ENCODE measurements at places on chromosomes 2 and 18.

DNA sequence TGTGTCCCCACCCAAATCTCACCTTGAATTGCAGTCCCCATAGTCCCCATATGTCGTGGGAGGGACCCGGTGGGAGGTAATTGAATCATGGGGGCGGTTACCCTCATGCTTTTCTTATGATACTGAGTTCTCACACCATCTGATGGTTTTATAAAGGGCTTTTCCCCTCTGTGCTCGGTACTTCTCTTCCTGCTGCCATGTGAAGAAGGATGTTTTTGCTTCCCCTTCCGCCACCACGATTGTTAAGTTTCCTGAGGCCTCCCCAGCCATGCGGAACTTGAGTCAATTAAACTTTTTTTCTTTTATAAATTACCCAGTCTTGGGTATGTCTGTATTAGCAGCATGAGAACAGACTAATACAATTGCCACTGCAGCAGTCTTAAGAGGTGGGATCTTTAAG, 134.9 kb downstream of the LTBP1 start:
- DNase-seq, result no peak

- DNase-seq, result no peak
These were observed 19.1 kb upstream of the ACMSD start for GRCh38 chr2:134819334-134819733.

DNA sequence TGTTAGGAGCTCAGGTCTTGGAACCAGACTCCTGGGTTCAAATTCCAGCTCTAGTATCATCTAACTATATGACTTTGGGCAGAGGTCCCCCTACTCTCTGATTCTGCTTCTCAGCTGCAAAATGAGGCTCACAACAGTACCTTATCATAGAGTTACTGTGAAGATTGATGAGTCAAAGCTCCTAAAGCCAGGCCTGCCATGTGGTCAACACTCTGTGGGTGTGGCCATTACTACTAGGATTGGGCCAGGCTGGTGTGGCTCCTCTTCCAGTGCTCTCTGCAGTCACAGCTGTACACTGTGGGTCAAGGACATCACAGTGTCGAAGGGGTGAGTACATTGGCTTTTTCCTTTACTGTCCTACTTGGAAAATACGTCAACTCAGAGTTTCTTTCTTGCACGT, 22.6 kb downstream of the CAPN13 start:
- no peak for DNase-seq

DNA sequence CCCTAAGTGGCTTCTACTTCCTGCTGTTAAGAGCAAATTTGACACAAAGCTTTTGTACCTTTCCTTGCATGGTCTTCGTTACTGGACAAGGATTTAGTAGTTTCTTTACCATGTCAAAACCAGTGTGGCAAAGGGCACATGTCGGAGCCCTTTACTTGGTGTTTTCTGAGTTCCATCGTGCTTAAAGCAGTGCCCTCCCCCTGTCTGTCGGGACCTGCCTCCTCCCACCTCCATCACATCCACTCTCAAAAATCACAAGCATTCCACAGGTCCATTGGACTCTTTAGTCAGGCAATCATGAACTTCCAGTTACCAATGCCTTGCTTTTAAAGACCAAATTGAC, 763 bp downstream of the CCDC141 start:
- DNase-seq, result no peak

DNA sequence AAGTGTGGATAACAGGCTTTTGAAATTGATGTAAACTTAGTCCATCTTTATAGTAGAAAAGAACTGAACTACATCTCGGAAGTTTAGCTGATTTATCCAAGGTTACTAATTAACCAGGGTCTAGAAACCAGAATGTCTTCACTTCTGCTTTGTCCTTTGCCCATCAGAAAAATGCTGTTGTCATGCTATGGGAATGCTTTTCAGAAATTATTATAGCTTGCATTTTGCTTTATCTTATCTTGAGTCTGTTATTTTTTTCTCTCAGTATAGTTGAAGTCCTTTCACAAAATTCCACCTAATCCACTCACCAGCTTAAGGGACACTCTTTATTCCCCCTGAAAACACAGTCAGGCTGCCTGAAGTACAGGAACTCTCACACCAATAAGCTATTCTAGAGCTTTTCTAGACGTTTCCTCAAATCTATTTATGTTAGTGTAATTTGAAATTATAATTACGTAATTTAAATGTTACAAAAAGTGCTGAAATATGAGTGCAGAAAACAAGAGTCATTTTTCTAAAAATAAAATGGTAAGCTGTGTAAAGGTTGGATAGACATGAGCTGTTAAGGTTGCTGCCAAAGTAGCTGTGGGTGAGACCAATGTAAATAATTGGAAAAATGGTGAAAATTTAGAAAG, 456.3 kb downstream of the TGIF1 start:
- no peak for DNase-seq

GRCh38 chr2:1801541-1801940, 57.2 kb upstream of the PXDN start:
- no peak for DNase-seq

GRCh38 chr2:209913786-209914345, 88.6 kb upstream of the RPE start:
- DNase-seq, result no peak

DNA sequence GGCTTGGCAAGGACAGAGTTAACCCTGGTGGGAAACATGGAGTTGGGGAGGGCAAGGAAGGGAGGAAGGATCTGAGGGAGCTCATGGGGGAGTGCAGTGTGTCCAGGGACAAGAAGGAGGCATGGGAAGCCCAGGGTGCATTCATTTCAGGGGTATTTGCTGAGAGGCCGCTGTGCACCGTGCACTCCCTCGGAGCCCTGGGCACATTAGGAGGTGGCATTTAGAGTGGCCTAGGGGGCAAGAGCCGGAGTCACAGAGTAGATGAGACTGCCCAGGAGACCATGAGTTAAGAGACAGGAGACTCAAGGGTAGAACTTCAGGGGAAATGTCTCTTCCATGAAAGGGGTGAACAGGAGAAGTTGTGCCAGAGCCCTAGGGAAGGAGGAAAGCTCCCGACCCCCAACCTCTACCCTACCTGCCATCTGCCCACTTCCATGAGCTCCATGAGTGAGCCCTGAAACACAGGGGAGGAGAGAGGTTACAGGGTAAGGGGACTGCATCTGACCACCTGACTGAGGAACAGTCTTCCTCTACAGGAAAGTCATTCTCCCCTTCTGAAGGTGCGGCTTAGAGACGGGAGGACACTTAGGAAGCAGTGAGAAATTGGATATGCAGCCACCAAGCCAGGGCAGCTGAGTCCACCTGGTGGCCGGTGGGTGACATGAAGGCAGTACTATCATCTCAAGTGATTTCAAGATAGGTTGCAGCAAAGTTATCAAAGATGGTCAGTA, 58.5 kb upstream of the COPS8 start:
- no peak for DNase-seq

DNA sequence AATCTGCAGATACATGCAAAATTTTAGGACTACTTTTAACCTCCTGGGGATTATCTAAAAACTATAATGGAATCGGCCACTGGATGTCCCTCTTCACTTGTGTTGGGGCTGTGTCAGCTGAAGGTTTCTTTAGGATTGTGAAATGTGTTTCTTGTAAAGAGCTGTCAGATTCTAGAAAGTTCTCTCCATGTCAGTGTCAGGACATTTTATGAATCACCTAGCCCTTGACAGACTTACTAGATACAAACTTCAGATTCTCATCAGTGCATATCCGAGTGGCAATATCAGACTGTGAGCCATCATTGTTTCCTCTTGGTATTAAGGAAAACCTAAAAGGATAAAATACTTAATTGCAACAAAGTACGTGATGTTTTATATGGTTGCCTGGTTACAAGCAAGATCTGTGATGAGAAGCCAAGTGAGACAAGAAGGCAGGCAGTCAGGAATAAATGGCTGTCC, 107.3 kb downstream of the CPS1 start:
- no peak for DNase-seq

DNA sequence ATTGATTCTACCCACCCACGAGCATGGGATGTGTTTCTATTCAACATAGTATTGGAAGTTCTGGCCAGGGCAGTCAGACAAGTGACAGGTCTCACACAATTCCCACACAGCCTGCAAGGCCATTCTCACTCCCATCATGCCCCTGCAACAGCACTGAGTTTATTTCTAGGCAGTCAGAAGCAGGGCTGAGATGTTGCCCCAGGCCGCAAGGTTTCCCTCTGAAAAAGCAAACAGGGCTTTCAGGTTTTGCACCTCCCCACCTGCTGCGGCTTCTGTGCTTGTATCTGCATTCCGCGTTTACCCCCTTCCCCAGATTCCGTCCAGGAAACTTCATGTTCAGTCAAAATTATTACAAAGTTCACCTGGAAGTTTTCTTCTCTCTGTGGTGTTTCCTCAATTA, 9.4 kb upstream of the TACR1 start:
- no peak for DNase-seq

DNA sequence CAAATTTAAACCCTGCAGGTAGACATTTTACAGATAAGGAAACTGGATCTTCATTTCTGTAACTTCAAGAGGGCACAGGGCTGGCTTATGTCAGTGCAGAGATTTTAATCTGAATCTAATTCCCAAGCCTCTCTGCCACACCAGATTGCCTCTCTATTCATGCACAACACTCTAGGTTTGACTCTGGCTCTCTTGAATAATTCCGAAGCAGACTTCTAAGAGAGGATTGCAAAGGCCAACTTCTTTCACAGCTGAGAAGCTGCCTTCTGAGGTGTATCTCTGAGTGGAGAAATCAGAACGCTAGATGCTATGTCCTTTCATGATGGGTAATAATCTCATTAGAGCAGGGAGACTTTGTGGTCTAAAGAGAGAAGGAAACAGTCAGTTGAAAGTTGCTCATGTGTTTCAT, 20.1 kb upstream of the MGAT5 start:
- DNase-seq, result no peak

DNA sequence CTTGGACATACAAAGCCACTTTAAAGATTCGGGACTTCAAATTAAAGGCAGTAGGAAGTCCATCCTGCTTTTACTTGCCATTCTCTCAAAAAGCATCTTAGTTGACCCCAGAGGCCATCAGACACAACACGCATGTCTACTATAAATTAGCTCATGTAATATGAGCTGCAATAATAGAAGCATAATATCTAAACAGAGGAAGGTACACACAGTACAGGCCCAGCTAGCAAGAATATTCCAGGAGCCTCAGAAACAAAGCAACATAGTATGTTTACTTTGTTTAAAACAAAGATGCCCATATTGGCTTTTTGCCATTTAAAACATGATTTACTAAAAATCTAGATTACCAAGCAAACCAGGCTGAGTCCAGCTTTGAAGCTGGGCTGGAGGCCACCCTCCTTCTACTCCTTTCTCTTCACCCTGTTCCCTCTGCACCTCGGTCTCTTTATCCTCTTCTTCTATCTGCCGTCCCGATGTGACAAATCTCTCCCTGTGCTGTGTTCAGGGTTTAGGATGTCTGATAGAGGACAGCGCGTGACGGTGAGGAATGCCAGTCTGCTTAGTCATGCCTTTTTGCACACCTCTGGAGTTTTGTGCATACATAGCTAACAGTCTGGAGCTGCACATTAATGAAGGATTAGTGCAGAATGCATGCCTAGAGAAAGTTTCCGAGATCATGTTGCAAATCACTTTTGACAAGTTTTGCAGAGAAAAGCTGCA, 28.2 kb downstream of the DTNA start:
- no peak for DNase-seq

- no peak for DNase-seq
These were observed 837 bp upstream of the ACSL3 start for GRCh38 chr2:222859786-222860612.

GRCh38 chr2:157488877-157489276, 45.0 kb upstream of the CYTIP start:
- DNase-seq, result no peak

DNA sequence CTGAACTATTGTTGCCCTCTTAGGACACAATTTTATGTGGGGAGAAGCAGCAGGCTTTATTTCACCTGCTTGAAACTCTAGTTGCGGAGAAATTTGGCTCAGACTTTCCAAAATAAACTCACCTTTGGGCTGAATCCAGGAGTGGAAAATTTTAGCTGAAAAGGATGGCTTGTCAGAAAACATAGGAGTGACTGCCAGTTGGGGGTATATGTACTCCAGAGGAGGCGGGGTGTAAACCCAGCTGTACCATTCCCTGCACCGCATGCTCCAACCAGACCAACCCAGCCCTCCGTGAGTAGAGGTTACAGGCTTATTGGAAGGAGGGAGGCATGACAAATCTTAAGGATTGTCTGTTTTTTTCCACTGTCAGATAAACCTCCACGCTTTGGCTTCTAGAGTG, 53.8 kb downstream of the PRKCE start:
- DNase-seq, result no peak

GRCh38 chr2:10941383-10941782, 29.6 kb downstream of the KCNF1 start:
- DNase-seq, result no peak

GRCh38 chr18:78558101-78558810, 421.4 kb upstream of the SALL3 start:
- no peak for DNase-seq

DNA sequence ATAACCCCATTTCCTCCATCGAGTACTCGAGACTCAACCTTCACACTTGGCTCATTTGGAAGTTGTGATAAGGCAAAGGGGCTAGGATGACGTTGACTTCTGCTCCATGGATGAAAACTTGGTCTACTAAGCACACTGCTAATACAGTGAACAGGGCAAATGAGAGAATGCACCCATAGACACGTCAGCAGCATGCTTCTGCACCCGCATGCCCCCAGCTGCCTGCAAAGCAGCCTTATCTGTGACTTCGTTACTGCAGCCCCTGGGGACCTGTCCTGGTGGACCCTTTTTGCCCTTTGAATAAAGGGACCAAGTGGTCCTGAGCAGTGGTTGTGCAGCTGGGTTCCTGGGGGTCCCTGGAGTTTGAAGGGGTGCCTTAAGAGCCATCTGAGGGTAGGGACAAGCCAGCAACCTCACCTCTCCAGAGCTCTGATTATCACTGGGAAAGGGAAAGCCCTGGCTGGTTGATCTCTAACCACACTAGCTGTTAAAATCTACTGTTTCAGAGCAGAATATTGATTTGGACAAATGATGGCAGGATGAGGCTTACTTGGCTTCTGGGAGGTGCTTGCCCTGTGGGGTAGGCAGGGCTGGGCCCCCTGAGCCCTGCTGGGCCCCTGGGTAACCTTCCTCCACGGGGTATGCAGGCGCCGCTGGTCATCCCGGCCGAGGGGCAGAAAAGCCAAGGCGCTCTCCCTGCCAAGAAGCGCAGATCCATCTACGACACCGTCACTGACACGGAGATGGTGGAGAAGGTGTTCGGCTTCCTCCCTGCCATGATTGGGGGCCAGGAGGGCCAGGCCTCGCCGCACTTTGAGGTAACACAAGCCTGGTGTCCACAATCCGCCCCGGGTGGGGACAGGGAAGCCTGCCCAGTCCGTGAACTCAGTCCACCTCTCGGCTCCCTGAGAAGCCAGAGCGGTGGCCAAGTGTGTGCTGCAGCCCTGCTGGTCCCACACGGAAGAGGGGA, 37.6 kb upstream of the GPR17 start:
- no peak for DNase-seq

DNA sequence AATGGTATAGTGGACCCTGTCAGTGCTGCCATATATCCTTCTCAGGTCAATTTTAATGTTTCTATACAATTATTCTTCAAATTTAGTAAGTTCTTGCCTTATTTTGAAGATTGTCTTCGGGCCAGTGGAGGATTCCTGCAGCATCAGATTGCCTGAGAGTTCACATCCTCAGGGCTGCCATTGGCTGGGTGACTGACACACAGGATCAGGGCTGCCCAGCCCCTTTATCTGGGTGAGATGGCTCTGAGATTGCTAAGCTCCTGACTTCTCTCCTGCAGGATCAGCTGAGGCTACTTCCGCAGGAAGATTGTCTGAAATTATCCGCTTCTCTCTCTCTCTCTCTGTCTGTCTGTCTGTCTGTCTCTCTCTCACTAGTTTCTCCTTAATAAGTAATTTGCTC, 567.4 kb downstream of the TSN start:
- no peak for DNase-seq

- no peak for DNase-seq
These were observed 154.9 kb upstream of the TTC39C start for GRCh38 chr18:23859466-23860336.

GRCh38 chr2:70133127-70133452, 45.8 kb downstream of the PCBP1 start:
- no peak for DNase-seq

All from activated gamma-delta T cell treated with anti-CD3 and anti-CD28 coated beads, Interleukin-2, amount 50 U/mL, for 16 hours (primary cell).